CD8-positive, alpha-beta T cell (primary cell): ENCODE measurements at places on chromosomes 3 and 15.

GRCh38 chr3:14209581-14210289 is 31.1 kb downstream of the LSM3 start:
- DNase-seq, result no peak

DNA sequence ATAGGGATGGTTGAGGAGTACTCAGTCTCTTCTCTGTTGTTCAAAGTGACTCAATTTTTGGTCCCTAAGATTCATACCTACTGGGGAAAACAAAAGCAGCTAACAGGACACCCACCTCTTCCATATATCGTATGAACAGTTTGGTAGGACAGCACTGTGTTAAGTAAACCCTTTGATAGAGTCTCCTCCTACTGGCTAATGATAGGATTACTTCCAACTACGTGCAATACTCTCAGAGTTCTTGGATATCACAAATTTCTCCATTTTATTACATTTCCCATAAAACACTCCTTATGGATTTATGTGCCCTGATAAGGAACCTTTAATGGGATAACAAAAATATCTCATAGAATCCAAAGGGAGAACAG is 200.2 kb upstream of the GOLGA6L4 start:
- no peak for DNase-seq

DNA sequence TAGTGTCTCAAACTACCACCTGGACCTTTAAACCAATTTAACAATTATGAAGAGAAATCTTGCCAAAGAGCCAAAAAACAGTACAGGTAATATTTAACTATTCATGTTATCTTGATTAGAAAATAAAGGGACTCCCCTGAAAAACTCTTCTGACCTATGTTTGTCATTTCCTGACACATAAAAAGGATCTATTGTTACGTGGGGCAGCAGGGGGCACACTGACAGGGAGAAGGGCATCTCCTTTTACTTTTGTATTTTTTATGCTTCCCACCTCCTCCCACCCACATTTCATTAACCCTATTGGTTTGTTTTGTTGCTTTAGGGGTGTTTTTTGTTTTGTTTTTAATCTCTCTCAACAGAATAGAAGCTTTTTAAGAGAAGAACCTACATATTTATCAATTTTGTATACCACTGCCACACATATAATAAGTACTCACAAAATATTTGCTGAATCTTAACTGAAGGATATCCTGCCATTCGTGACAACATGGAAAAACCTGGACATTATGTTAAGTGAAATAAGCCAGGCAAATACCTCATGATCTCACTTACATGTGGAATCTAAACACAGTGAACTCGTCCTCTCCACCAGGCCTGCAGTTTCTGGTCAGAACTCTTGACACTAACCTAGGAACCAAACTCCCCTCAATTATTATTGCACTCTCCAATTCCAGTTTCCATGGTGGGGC is 17.7 kb downstream of the STAG1 start:
- no peak for DNase-seq

GRCh38 chr3:87329065-87329464 is 52.7 kb upstream of the POU1F1 start:
- no peak for DNase-seq

DNA sequence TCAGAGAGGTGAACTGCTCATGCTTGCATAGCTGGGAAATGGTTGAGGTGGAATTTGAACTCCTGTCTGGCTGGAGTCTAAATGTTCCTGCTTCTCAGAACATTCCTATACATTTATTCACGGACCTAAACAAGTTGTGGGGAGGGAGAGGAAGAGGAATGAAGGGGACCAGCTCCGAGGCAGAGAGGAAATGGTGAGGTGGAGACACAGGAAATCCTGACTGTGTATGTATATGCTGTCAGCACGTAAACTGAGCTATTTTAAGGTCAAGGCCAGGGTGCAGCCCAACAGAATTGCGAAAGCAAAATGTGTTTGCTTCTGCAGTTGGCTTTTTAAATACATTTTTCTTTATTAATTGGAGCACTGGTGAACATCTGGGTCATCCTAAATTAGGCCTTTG is 74.1 kb upstream of the POMGNT2 start:
- DNase-seq, result peak; percentile 56

- peak; percentile 27 for DNase-seq
These were observed 75.0 kb downstream of the MAGEF1 start for GRCh38 chr3:184636741-184637316.

DNA sequence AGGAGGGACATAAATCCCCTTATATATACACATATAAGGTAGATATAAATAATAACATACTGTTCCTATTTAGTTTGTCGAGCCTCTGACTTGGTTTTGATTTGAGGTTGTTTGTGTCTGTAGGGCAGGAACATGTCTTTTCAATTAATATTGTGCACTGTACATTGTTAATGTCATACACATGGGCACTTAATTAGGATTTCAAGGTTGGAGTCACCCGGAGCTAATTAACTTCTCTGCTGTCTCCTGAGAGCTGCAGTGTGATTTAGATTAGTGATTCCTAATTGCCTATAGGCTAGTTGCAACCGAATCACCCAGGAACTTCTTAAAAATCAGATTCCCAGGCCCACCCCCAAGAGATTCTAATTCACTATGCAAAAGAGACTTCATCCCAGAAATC is 50.4 kb upstream of the FILIP1L start:
- DNase-seq, result no peak

GRCh38 chr15:67882487-67883233 is 42.8 kb upstream of the RNU6-1 start:
- no peak for DNase-seq

DNA sequence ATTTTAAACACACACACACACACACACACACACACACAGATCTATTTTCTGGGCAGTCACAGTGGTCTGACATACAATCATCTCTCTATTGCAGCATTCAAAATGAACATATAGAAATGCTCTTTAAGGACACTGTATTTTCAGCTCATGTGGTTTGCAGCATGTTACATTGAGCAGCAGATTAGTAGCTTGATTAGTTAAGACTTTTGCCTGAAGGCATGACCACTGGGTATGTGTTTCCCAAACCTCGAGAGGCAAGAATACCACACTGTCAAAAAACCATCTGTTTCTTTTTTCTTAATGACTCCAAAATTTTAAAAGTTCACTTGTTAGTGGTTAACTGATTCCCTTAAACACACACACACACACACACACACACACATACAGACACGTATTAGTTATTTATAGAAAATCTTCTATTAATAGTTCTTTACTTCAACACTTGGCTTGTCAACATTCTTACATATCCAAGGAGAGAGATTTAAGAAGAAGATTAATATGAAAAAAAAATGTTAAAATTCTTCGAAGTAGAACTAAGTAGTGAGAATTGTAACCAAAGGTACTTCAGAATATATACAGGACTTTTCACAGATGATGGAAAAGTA is 518.2 kb downstream of the CADM2 start:
- no peak for DNase-seq
